ENCODE measurements at places on chromosomes 12 and 14.

- DNase-seq, result no peak
Observed at GRCh38 chr12:20390846-20391245, 22.5 kb downstream of the PDE3A start.

GRCh38 chr14:56552615-56553014 is 27.0 kb upstream of the TMEM260 start:
- DNase-seq, result peak; percentile 17

- DNase-seq, result peak; percentile 95
Observed at GRCh38 chr14:77303417-77304156, 17.1 kb downstream of the POMT2 start.

GRCh38 chr12:2224961-2225360 is 172.2 kb downstream of the CACNA1C start:
- DNase-seq, result no peak

GRCh38 chr12:1927051-1927680 is 8.7 kb upstream of the CACNA2D4 start:
- DNase-seq, result no peak

- no peak for DNase-seq
Observed at GRCh38 chr14:53538316-53538881, 385.3 kb upstream of the DDHD1 start.

DNA sequence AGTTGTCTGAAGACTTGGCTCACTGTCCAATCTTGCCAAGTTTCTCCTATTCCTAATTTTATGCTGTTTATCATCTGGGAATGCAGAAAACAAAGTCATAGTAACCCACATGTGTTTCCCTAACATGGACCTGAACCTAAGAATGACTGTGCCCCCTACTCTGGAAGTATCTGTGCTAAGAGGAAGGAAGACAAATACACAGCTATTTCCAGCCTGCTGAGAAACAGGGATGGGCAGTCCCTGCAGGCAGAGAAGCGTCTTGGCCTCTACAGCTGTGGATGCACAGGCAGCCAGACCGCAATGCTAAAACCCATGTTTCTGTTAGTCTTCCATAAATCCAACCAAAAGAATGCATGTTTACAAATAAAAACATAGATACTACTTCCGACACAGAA is 56.2 kb downstream of the DUSP16 start:
- no peak for DNase-seq

GRCh38 chr12:14782756-14783155 is 20.5 kb downstream of the WBP11 start:
- no peak for DNase-seq

- no peak for DNase-seq
Observed at GRCh38 chr14:68813318-68813838, 20.5 kb upstream of the ZFP36L1 start.

- no peak for DNase-seq
Observed at GRCh38 chr12:29131539-29131938, 17.5 kb upstream of the FAR2 start.

DNA sequence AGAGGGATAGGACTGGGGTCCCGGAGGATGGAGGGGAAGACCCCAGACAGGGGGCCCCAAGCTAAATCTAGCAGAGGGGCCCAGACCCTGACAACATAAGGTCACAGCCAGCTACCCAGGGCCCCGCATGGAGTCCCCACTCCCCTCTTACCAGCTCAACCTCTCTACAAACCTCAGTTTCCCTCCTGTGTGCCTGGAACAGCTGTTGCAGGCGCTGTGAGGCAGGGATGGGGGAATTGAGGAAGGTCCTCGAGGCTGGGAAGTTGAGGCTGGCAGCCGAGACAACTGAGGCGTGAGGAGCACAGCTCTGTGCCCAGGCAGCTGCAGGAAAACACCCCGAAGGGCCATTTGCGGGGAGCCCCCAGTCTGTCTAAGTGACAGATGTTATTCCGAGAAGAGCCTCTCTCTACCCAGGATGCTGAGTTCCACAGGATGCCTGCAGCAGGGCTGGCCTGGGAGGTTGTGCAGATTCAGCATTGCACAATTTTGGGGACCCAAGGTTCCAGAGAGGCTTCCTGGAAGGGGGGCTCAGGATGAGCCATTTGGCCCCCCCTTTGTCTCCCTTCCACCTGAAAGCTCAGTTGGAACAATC is 42.7 kb upstream of the NCOR2 start:
- DNase-seq, result no peak

GRCh38 chr12:61490526-61491498 is 769.4 kb upstream of the USP15 start:
- no peak for DNase-seq

- DNase-seq, result no peak
Observed at GRCh38 chr12:2297658-2298057, 244.9 kb downstream of the CACNA1C start.

GRCh38 chr14:52049721-52050588 is 18.9 kb downstream of the NID2 start:
- no peak for DNase-seq

DNA sequence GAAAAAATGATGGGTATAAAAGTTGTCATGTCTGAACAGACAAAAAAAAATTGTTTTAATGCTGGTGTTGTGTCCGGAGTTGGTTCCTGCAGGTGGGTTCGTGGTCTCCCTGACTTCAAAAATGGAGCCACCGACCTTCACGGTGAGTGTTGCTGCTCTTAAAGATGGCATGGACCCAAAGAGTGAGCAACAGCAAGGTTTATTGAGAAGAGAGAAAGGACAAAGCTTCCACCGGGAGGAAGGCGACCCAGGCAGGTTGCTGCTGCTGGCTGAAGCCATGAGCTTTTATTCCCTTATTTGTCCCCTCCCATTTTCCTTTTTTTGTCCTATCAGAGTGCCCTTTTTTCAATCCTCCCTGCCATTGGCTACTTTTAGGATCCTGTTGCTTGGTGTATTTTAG is at the start of gene TAS2R31:
Gene TAS2R31, minus strand, starts transcription at position 101 of the 400 bp plus-strand sequence. Its CDS starts 72 bp downstream, at position 29.
- DNase-seq, result no peak

- no peak for DNase-seq
Observed at GRCh38 chr14:79332504-79333197, 878.7 kb downstream of the DIO2 start.

GRCh38 chr14:51562816-51563215 is 88.9 kb upstream of the FRMD6 start:
- no peak for DNase-seq

DNA sequence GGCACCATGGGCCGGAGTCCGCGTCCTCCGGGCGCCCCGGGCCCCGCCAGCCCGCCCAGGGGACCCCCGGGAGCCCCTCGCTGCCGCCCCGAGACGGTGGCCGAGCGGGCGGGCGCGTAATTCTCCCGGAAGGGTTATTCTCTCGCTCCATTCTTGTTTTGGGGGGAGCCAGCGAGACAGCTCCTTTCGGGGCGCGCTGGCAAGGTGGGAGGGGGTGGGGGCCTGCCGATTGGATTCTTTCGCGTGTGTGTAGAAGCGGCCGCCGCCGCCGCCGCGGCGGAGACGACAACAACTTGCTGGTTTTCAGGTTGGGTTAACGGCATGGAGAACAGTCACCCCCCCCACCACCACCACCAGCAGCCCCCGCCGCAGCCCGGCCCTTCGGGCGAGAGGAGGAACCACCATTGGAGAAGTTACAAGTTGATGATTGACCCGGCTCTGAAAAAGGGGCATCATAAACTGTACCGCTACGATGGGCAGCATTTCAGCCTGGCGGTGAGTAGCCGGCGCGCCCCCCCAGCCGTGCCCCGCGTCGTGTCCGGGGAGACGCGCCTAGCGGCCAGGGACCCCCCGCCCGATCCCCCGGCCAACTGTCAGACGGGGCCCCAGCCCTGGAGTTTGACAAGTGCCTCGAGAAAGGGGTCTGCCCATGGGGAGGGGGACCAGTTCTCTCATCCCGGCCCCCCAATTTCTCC is 755 bp downstream of the SETD1B start:
- DNase-seq, result peak; percentile 71

- DNase-seq, result no peak
Observed at GRCh38 chr12:84803661-84804060, 108.9 kb downstream of the SLC6A15 start.

DNA sequence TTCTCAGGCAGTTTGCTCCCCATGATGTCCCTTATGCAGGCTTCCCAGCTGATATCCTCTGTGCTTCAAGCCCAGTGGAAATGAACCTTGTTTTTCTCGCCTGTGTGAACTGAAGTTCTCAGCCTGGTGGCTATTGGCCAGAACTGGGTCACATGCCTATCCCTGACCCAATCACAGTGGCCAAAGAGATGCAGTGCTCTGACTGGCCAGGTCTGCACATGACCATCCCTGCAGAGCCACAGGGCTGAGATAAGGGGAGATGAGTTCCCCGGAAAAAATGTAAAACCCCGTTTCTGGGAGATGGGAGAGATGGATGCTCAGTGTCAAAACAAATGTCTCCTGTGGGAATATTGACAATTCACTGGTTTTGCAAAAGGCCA is 34.7 kb upstream of the FZD10 start:
- DNase-seq, result no peak

DNA sequence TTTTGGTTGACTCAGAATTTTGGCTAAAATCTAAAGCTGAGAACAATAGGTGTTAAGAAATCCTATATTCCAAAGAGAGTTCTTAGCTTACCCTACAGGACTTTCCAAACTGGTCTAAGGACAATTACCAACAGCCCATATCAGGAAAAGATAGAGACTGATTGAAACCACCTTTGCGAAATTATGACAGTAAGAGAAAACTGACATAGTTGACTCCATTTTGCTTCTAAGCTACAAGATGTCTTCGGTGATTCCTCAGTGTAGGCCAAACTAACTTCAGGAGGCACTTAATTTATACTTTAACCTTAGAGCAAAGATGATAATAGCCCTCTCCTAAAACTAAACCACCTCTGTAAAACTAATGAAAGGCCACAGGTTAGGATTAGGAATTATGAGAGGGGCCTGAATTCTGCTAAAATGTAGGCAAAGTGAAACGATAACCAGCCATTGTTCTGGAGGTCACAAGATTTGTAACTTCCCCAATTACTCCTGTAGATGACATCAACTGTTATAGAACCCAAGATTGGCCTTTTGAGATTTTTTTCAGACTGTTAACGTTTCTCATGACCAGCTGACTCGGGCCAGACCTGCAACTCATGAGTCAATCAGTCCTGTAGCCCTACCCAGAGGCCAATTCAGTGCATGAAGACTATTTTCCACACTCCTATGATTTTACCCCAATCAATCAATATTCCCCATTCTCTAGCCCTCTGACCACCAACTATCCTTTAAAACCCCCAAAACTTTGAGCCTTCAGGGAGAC is 43.0 kb downstream of the KLRG1 start:
- DNase-seq, result no peak

- no peak for DNase-seq
Observed at GRCh38 chr14:101383737-101384338, 177.5 kb upstream of the DIO3 start.

GRCh38 chr14:96754162-96754844 is 42.9 kb upstream of the VRK1 start:
- no peak for DNase-seq

Measured in DMS53 (cell line).